Fibroblast of skin of left biceps (primary cell): ENCODE measurements at places on chromosomes 2 and 18.

DNA sequence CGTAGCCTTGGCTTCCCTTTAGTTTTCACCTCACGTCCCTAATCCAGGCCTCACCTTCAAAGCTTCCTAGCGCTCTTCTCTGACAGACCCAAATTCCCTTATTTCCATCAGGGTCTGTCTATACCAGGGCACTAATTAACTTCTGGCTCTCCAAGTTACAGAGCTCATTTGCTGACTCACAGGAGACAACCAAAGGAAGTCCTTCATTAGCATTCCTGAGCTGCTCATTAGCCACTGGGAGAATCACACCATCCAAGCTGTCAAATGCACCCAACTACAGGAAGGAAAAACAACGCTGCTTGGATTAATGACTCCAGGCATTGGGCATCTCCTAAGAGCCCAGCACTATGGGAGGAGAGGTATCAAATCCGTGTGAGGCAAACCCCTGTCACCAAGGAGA lies 109.8 kb upstream of the ALK start:
- no peak for DNase-seq

- DNase-seq = no peak
Measured at GRCh38 chr2:188512456-188512855, 220.8 kb downstream of the GULP1 start.

GRCh38 chr18:9696112-9696511 lies 12.0 kb upstream of the RAB31 start:
- no peak for DNase-seq

- no peak for DNase-seq
Measured at GRCh38 chr2:218020966-218021535, 18.3 kb upstream of the TNS1 start.
